ENCODE measurements at places on chromosomes 6 and 20.

- no peak for DNase-seq
Observed at GRCh38 chr20:8720089-8720488, 348.8 kb upstream of the PLCB4 start.

GRCh38 chr6:152189736-152190135, 382.3 kb downstream of the ESR1 start:
- no peak for DNase-seq

- DNase-seq = no peak
Observed at GRCh38 chr6:10382322-10382721, 32.6 kb downstream of the TFAP2A start.

- DNase-seq = no peak
Observed at GRCh38 chr20:51266353-51266752, 243.4 kb upstream of the KCNG1 start.

DNA sequence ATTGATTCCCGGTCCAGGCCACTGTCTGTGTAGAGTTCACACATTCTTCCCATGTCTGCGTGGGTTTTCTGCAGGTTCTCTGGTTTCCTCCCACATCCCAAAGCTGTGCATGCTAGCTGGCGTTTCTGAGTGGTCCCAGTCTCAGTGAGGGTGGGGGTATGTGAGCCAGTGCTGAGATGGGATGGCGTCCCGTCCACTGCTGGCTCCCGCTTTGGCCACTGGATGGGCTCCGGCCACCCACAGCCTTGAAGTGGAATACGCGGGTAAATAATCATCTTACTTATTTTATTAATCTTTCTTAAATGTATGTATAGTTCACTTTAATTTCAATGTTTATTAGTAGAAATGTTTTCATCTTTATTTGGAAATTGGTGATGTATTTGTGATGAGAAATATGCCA, 343.5 kb upstream of the MANEA start:
- no peak for DNase-seq

DNA sequence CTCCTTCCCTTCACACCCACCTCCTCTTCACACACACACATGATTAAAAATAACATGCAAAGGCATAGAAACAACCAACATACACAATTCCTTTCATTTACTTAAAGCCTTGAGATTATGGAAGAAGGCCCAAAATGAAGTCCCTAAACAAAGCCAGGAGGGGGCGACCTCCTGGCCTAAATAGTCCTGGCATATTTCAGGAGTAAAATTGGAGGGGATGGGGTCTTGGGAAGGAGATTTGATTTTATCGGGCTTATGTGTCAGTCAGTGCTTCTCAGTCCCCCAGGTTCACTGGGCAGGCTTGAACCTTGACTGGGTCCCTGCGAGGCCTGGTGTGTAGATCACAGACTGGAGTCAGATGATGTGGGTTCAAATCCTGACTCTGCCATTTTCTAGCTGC, 266.4 kb downstream of the SAMD5 start:
- DNase-seq = no peak

GRCh38 chr20:59063358-59064213, 21.0 kb upstream of the PRELID3B start:
- no peak for DNase-seq

DNA sequence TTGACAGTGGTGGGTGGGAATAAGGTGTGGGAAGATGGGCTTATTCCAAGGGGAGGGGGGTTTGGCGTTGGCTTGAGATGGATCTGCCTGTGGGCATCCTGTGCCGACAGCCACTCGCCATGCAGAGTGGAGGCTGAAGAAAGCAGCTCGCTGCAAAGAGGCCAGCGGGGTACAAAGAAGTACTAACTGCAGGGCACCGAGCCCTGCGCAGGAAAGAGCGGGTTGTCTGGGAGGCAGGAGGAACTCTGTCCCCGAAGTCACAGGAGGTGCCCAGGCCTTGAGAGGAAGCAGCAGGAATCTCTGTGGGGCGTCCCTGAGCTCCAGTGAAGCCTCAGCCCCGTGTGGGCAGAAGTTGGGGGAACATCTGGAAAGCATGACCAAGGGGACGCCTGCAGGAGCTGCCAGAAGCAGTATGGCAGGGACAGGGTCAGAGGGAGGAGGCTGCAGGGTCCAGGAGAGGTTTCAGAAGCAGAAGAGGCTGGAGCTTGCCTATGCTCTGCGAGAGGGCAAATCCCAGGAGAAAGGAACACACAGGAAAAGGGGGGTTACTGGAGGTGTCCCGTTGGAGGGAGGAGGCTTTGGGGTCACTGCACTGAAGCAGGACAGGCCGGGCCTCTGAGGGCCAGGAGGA, 77.2 kb downstream of the THBS2 start:
- DNase-seq = no peak

DNA sequence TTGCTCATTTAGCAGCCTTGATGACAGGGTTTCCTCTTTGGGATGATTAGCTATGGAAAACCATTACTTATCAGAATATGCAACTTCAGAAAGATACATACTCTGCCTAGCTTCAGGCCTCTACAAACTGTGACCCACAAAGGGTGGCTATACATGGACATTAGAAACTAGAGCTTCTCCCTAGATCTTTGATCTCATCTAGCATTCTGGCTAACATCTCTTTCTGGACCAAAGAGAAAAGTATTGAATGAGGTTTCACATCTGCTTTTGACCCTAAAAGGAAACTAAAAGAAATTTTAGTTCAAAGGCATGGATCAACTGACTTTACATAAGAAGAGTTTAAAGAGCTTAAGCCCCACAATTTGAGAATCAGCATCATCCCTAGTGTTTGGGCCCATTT, 12.4 kb upstream of the HMGN3 start:
- no peak for DNase-seq

GRCh38 chr6:44463728-44464450, 76.4 kb downstream of the CDC5L start:
- no peak for DNase-seq

GRCh38 chr6:98924647-98925046, 23.1 kb downstream of the FBXL4 start:
- DNase-seq = no peak

DNA sequence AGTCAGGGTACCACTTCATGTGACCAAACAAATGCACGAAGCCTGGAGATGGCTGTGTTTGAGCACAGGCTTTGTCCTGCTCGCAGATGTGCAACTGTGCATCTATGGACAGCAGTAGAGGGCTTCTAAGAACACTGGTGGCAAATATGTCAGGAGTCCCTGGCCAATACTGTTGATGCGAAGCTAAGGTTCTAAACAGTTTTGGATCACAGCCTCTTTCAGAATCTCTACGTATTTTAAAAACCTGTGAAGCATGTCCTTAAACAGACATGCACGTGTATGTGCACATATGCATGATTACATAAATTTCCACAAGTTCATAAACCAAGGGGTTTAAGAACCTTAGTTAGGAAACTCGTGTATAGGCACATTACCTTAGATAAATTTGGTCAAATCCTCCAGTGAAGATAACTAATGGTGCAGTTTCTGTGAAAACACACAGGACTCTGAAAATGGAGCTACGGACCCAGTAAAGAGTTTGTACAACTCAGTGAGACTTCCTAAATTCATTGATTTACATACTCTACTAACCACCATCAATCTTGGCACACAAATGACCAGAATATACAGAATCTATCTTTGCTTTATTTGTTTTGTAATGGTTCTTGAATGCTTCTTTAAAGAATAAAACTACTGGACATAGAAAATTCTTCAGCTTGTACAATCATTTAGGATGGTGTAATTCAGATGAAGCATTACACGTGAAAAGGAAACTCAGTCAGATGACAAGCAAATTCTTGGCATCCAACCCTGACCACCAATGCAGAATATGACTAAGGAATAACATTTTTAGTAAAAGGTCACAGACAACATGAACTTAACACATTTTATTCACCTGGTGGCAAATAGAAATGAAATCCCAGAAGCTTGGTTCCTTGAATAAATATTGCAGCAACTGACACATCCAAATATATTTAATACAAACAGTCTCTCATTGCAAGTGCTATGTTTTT, 27.4 kb downstream of the KCNQ5 start:
- no peak for DNase-seq

DNA sequence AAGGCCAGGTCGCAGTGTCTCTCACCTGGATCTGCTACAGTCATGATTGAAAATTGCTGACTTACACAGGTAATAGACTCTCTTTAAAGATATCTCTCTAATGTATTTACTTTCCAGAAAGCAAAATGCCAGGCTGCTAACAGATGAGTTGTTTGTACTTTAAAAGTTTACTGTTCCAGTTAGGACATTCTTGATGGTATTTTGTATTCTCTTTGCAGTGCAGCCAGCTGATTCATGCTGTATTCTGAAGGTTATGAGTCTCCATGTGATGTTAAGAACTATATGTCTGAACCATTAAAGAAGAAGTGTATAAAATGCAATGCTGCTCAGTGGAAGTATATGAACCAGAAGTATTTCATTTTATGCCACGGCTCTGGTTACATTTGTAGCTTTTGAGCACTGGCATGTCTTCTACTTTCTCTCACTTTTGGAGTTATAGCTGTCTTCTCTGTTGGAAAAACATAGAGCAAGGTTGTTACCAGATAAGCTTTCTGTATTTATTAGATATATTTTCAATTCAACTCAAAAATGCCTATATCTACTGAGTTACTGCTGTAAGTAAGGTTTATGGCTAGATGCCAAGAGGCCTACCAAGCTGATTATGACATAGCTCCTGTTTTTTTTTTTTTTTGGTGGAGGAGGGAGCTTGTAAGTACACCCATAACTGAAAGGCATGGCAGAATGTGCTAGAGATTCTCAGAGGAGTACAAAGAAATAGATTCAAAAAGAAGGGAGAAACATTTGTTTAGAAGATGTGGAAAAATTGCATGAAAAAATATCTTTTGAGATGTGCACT, 130.5 kb upstream of the MAN1A1 start:
- DNase-seq = no peak

DNA sequence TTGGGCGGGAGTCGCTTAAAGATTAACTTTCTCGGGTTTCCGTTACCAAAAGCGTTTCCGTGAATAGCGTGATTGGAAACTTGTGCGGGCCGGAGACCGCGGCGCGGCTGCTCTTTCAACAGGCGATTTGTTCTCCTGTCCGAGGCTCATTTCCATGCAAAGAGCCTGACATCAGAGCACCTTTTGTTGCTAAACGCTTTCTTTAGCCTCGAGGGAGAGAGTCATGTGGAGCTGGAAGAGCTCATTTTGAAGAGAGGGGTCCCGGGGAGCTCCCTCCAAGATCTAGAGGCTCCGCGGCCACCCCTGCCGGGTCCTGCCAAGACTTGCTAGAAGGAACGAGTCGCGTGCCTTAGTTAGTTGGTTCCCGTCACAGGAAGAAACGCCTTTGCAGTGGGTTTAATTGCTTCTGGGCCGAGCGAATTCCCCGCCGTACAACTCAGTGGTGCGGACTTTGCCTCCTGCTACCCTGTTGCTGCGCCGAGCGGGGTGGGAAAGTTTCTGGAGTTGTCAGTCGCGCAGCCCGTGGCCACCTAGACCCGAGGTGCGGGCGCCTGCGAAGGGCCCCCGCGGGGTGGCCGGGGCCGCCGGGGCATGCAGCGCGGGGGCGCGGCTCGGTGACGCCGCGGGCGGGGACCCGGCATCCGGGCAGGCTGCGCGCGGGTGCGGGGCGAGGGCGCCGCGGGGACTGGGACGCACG, at the start of gene SASH1:
Gene SASH1 (plus strand): TSS at position 489 of the 697 bp plus-strand sequence. CDS start 230 bp downstream, outside the sequence.
- DNase-seq = peak; percentile 29

- no peak for DNase-seq
Observed at GRCh38 chr20:42981253-42981652, 208.5 kb downstream of the PTPRT start.

GRCh38 chr6:163651915-163652668, 237.6 kb downstream of the QKI start:
- DNase-seq = no peak
